ENCODE measurements at places on chromosomes 11 and 22.

GRCh38 chr11:23519194-23519593 lies 658.9 kb upstream of the CCDC179 start:
- DNase-seq: no peak

GRCh38 chr11:20192151-20192550 lies 31.9 kb upstream of the DBX1 start:
- DNase-seq: no peak

DNA sequence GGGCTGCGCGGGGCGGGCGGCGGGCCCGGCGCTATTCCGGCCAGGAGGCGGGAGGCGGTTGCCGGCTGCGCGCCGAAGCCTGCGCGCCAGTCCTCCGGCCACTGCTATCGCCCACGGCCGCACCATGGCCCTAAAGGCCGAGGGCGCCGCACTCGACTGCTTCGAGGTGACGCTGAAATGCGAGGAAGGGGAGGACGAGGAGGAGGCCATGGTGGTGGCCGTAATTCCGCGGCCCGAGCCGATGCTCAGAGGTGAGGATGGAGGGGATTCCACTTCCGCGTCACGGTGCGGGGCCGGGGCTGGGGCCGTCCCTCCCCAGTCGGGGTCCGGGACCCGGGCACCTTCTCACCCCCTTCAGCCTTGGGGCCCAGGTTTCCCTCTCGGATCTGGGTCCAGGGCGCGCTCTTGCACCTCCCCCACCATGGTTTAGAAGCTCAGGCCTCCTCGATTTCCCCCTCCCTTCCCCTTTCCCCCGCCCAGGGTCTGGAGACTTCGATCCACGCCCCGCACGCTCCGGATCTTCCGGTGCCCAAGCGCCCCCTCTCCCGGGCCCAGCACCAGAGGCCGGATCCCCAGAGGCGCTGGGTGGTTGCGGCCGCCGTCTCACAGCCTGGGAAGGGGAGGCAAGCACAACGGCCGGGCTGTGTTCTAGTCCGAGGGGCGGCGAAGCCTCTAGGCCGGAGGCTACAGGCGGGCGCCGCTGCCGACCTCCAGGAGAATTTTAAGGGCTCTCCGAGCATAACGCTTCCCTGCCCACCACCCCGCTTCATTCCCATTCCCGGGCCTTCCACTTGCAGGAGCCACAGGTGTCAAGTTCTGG lies 517 bp downstream of the SPINDOC start:
- no peak for DNase-seq

- no peak for DNase-seq
Observed at GRCh38 chr11:12927221-12927620, 81.9 kb upstream of the RASSF10 start.

DNA sequence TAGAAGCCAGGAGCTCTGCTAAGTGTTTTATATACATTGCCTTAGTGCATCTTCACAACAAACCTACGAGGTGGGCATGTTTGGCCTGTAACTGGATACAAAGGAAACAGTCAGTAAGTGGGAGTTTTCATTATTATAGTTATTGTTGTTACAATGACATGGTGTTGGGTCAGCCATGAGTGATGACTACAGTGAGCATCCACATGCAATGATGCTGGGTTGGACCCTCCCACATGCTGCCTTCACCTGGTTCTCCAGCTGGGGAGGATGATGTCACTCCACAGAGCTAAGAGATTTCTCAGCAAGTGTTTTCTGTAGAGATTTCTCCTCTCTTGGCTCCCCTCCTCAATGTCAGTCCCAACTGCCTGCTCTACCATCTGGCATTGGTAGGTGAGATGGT lies 59.3 kb downstream of the EHF start:
- no peak for DNase-seq

DNA sequence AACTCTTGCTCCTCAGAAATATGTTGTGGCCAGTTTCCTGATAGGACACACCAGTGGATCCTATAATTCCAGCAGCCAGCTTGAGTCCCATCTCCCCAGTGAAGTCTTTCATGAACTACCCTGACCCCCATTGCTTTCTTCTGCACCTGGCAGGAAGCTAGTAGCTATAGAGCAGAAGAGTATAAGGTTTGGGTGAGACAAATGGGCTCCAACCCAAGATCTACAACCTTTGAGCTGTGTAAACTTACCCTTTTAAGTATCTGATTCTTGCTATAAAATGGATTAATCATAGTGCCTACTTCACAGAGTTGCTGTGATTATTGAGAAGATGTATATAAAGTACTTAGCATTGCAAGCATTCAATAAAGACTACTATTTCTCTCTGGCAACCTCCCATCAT lies 396.9 kb upstream of the CADM1 start:
- no peak for DNase-seq

- no peak for DNase-seq
Observed at GRCh38 chr11:65215441-65216076, 33.8 kb downstream of the CAPN1 start.

GRCh38 chr11:76805206-76805913 lies 22.2 kb downstream of the TSKU start:
- DNase-seq: no peak

DNA sequence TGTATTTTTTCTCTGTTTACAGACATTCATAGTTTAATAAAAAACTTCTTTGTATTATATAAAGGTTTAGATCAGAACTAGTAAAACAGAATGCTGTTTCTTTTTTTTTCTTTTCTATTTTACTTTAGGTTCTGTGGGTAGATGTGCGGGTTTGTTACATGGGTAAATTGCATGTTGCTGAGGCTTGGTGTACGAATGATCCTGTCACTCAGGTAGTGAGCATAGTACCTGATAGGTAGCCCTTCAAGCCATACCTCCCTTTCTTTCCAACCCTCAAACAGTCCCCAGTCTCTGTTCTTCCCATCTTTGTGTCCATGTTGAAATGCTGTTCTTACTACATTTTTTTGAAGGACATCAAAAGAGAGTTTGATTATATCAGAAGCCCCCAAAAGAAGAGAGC lies 3.2 kb downstream of the ATM start:
- DNase-seq: no peak

DNA sequence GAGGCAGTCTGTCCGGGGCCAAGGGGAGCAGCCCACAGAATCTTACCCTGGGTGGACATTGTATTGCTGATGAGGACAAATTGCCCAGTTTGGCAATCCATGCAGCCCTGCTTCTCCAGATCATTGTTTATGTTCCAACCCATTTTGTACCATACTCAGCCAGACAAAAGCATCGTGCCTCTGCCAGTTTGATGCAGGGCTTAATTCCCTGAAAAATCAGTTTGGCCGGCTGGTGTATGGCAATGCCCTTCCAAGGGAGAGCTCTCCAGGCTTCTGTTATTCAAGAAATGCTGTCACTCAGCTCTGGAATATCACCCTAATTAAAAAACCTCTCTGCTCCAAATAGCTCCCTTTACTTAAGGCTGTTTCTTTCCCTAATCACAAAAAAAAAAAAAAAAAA lies 697.7 kb downstream of the TBC1D22A start:
- DNase-seq: no peak

DNA sequence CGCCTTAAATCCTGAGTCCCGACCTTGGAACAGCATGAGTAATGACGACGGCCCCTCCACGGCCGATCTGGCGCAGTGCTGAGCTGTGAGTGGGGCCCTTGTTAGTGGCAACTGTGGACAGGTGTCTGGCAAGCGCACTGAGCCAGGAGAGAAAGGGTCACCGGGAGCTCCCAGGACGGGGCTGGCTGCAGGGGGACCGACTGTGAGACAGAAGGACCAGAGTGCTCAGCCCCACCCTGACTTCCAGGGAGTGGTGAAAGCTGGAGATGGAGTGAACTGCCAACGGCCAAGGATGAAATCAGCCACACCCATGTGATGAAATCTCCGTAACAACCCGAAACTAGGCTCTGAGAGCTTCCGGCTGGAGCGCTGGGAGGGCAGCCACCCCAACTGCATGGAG lies 228.6 kb downstream of the BRD1 start:
- no peak for DNase-seq

- DNase-seq: no peak
Observed at GRCh38 chr11:116928845-116929244, 91.4 kb upstream of the APOA1 start.

DNA sequence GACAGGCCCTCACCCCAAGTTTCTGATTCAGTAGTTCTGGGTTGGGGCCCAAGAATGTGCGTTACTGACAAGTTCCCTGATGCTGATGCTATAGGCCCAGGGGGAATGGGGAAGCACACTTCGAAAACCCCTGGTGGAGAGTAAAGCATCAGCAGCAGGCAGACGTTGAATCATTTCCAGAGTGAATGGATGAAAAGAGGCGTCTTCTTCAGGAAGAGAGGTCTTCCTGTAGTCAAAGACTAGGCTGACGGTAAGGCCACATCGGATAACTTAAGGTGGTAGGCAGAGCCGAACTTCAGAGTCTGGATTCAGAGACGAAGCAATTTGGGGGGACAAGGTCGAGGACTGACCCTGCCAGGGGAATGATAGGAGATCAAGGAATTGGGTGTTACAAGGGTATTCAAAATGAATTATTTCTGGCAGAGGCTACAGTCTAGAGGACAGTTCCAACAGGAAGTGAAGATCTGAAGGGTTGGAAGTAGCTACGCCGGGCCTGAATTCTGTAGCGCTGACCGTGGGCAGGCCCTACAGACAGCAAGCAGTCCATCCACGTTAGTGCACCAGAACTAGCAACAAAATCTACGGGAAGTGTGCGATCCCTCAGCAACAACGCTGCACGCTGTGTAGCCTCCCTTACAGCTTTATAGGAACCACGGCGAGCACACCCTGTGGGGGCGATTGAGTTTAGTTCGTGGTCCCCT lies 862 bp upstream of the CENATAC start:
- no peak for DNase-seq

DNA sequence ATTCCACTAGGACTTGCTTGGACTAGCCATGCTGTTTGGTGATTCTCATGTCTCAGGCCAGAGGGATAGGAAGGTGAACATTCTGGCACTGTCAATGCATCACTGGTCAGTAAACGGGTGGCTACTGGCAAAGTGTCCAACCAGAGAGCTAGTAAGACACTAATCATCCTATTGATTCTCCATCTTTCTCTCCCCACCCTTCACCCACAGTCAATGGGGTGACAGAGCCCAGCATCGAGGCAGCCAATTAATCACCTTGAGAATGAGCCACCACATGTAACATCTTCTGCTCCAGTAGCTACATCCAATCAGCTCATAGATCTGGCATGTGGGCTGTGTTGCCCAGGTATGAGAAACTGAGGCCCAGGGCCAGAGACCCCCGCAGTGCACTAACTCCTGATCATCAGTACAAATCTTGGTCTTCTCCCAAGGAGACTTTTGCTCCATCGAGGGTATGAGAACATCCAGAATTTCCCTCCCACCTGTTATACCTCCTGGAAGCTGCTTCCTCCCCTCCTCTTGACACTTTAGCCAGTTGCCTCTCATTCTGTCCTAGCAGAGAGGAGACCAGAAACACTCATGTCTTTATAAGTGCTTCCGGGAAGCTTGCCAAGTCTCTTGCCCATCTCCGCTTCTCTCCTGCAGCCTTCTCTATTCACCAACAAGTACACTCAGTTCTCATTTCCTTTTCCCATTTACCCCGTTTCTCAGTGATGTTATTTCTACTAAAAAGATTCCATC lies 17.0 kb downstream of the HTR3A start:
- DNase-seq: no peak

DNA sequence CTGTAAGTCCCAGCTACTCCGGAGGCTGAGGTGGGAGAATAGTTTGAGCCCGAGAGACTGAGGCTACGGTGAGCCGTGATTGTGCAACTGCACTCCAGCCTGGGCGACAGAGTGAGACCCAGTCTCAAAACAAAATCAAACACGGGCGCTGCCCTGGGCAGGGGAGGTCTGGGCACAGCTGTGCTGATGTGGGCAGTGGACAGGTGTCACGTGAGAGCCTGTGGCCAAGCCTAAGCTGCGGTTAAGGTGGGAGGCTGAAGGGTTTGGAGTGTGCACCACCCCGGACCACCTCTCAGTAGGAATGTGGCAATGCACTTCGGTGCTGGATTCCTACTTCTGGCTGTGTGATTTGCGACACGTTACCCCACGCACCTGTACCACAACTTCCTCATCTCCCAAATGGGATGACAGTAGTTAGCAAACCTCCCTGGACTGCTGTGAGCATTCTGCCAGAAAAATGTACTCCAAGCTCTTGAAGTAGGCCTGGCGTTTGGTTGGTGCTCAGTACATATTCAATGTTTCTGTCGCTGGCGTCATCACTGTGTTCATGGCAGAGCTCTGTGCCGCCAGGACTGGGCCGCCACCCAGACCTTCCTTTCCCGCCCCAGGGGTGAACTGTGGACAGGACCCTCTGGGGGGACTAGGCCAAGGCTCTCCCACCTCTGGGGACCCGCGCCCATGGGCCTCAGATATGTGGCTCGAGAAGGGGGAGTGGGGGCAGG lies 807 bp upstream of the ZNF74 start:
- no peak for DNase-seq

GRCh38 chr22:45830531-45831245 lies 146.3 kb downstream of the WNT7B start:
- DNase-seq: no peak

DNA sequence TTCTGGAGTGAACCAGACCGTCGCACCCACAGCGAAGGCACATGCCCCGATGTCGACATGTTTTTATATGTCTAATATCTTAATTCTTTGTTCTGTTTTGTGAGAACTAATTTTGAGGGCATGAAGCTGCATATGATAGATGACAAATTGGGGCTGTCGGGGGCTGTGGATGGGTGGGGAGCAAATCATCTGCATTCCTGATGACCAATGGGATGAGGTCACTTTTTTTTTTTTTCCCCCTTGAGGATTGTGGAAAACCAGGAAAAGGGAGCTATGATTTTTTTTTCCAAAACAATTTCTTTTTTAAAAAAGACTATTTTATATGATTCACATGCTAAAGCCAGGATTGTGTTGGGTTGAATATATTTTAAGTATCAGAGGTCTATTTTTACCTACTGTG lies 49.2 kb upstream of the OR4B1 start:
- DNase-seq: no peak

- no peak for DNase-seq
Observed at GRCh38 chr11:63767565-63768236, 874 bp downstream of the ZFTA start.

- DNase-seq: no peak
Observed at GRCh38 chr11:12626616-12627015, 47.6 kb upstream of the TEAD1 start.

DNA sequence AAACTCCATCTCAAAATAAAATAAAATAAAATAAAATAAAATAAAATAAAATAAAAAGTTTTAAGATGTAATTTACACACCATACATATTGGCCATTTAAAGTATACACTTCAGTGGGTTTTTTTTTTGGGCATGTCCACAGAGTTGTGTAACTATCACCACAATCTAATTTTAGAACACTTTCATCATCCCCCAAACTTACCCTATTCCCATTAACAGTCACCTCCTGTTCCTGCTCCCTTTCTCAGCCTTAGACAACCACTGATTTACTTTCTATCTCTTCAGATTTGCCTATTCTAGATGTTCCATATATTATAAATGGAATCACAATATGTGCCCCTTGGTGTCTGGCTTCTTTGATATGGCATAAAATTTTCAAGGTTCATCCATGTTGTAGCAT lies 4.6 kb upstream of the ACER3 start:
- DNase-seq: no peak

- DNase-seq: no peak
Observed at GRCh38 chr11:130150790-130151189, 8.8 kb upstream of the ST14 start.

- no peak for DNase-seq
Observed at GRCh38 chr11:123129920-123130319, 65.1 kb downstream of the CLMP start.

GRCh38 chr11:60349990-60350389 lies 22.9 kb downstream of the MS4A6E start:
- DNase-seq: no peak

GRCh38 chr22:28600546-28601143 lies 79.0 kb downstream of the TTC28 start:
- no peak for DNase-seq

All from activated CD8-positive, alpha-beta memory T cell treated with anti-CD3 and anti-CD28 coated beads for 4 hours (primary cell).